ENCODE measurements at places on chromosomes 1 and 21.

GRCh38 chr1:45018599-45019230 is 6.7 kb downstream of the UROD start:
- DNase-seq: peak; percentile 37

- no peak for DNase-seq
Measured at GRCh38 chr1:17098446-17099317, 20.6 kb downstream of the PADI2 start.

GRCh38 chr1:91511386-91511785 is 10.7 kb downstream of the CDC7 start:
- no peak for DNase-seq

GRCh38 chr1:203612932-203613682 is 13.5 kb upstream of the ATP2B4 start:
- DNase-seq: no peak

GRCh38 chr21:43824333-43825241 is 35.2 kb downstream of the RRP1 start:
- no peak for DNase-seq

DNA sequence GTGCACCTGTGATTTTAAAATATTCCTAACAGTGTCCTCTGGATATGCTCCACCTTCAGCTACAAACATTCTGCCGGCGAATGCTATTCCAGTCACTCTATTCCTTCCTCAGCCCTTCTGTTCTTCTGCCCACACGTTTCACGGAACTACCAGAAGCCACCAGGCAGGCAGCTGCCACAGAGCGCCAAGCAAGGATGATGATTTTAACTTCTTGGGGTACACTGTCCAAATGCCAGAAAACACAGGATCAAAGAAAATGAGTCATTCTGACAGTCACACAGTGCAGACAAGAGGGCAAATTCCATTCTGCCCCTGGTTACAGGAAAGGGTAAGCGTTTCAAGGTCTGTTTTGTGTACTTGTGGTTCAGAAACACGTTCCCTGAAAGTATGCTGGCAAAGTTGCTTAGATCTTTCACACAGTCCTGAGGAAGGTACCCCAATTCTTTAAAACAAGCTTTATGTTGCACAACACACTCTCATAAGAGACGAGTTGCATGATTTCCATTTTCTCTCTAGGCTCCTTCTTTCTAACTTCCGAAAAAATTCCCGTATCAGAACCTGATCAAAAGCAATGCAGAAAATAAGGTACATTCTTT is 508.3 kb upstream of the PKN2 start:
- no peak for DNase-seq

- no peak for DNase-seq
Measured at GRCh38 chr1:115781851-115782250, 13.3 kb upstream of the CASQ2 start.

DNA sequence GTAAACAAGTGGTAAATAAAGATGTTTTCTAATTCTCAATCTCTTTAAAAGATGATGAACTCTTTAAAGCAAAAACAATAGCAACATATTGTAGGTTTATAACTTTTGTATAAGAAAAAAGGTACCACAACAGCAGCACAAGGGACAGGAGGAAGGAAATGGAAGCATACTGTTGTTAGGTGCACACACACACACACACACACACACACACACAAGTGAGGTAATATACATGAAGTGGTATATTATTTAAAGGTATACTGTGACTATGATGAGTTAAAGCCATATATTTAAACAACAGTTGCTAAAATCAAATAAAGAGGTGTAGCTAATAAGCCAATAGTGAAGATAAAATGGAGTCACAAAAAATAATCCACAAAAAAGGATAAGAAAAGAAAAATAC is 20.0 kb downstream of the PPP1R15B start:
- DNase-seq: no peak

- DNase-seq: no peak
Measured at GRCh38 chr1:8343464-8344001, 25.6 kb downstream of the SLC45A1 start.

GRCh38 chr1:84750110-84750730 is 60.0 kb upstream of the SSX2IP start:
- no peak for DNase-seq

DNA sequence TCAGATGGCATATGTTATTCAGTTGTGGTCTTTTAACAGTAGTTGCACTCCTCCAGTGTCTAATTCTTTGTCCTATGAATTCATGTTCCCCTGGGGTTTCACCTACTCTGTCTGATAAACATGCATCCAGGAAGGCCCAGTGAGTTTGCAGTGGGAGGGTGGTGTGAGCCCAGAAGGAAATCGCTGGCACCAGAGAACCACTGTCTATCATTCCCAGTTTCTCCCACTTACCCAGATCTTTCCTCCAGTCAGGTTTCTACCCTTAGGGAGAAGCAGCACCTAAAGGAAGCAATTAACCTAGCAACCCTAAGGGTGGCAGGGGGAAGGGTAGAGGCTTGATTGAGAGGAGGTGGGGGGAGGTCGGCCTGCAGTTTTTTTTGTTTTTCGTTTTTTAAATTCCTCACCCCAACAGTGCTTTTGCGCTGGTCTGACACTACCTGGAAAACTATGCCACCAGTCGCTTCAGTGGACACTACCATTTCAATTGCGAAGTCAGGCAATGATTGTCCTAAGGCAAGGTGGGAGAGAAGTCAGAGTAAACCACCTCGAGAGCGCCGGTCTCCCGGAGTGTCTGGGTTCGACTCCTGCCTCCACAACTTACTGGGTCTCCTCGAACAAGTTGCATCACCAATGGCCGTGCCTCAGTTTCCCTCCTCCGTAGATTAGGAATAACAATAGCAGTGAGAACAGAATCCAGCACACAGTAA is 766 bp upstream of the SLC44A3 start:
- no peak for DNase-seq

GRCh38 chr1:50521703-50522102 is 98.5 kb upstream of the DMRTA2 start:
- DNase-seq: no peak

GRCh38 chr21:42347601-42348327 is 3.0 kb downstream of the TFF2 start:
- no peak for DNase-seq

- DNase-seq: no peak
Measured at GRCh38 chr1:159925719-159926078, 392 bp upstream of the TAGLN2 start.

DNA sequence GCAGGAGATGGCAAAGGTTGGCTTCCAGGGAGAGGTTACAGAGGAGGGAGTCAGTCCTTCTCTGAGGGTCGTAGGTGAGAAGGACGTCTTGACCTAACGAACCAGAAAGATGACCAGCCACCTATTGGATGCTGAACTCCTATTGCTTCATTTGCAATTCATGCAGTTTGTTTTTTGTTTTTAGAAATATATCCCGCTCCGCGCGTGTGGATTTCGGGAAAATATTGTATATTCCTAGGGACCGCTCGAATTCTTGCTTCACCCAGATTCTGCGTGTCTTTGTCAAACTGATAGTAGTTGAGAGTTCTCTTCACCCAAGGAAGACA is 564 bp downstream of the DISP1 start:
- no peak for DNase-seq

DNA sequence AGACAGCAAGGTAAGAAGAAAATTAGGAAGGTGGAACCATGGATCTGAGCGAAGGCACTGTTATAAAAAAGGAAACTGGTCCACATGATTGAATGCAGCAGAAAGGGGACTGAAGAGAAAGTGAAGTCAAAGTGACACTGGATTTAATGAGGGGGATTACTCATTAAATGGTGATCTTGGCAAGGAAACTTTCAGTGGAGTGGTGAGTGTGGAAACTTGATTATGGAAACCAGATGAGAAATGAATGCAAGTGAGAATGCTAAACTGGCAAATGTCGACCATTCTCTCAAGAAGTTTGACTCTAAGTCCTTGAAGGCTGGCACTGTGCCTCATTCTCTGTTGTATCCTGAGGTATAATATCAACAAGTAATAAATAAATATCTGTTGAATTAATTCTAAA is 23.3 kb downstream of the COLGALT2 start:
- DNase-seq: no peak

DNA sequence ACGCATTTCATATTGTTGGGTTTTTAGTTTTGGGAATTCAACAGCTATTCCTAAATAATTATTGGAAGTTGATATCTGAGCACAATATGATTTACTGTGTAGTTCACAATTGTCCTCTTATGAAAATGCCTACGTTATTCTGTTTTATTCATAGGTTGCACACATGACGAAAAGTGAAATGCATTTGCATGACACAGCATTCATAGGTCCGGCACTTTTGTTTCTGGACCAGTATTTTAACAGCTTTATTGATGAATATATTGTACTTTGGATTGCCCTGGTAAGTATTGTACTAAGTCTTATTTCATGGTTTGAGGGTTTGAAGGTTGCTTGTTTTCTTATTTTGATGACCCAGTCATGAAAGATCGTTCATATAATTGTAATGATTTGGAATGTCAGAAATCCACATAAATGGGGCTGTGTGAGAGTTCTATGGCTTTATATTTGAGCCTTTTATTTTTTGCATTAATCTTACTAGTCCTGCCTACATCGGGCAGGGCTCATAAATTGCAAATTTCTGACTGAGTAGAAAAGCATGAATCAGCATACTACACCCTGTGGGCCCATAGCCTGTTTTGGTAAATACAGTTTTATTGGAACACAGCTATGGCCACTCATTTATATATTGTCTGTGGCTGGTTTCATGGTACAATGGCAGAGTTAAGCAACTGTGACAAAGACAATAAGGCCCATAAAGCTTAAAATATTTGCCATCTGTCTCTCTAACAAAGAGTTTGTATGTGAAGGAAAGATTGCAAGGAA is 17.0 kb downstream of the DENND2D start:
- no peak for DNase-seq

DNA sequence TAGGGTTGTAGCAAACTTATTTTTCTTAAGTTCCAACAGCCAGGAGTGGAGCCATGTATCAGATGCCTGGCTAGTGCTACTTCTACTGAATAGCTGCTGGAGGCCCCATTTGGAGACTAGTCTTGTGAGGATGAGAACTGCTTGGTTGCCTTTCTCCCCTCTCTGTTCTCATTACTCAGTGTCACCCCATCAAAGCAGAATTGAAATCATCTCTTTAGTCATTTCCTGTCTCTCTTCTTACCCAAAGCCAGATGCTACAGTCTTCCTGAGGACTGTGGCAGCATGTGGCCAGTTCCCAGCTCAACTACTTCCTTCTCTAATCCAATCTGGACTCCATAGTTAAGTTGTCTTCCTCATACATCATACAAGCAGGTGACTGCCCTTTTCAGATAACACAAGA is 197.5 kb downstream of the BRINP2 start:
- DNase-seq: no peak

- DNase-seq: no peak
Measured at GRCh38 chr1:210089855-210090254, 142.7 kb upstream of the SERTAD4 start.

GRCh38 chr1:88302843-88303486 is 381.1 kb upstream of the PKN2 start:
- no peak for DNase-seq

GRCh38 chr1:51792864-51793263 is 85.7 kb downstream of the NRDC start:
- DNase-seq: no peak

DNA sequence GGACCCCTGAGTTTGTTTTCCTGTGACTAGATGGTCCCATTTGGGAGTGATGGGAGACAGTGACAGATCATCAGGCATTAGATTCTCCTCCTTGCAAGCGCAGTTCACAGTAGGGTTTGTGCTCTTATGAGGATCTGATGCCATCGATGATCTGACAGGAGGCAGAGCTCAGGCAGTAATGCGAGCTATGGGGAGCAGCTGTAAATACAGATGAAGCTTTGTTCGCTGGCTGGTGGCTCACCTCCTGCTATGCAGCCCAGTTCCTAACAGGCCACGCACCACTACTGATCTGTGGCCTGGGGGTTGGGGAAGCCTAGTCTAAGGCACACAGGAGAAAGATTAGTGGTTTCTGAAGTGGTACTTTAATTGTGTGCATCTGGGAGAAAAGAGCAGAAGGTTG is 7.1 kb upstream of the PLPP3 start:
- DNase-seq: no peak

DNA sequence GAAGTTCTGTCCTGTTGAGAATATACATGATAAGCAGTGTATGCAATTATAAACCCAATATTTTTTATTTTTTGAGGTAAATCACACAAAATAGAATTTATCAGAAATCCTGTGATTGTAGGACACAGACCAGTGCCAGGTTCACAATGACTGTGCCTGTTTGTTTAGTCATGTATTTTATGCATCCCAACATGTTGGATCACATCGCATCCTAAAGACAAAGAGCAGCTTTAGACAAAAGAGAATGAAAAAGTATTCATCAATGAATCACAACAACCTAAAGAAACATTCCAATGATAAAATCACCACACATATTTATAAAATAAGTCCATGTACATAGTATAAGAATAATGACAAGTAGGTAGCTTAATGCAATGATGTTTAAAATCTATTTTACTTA is 53.2 kb upstream of the LRRC8D start:
- DNase-seq: no peak

- no peak for DNase-seq
Measured at GRCh38 chr1:117301901-117302300, 65.3 kb upstream of the MAN1A2 start.

- no peak for DNase-seq
Measured at GRCh38 chr1:9062021-9062471, 7.4 kb downstream of the SLC2A5 start.

DNA sequence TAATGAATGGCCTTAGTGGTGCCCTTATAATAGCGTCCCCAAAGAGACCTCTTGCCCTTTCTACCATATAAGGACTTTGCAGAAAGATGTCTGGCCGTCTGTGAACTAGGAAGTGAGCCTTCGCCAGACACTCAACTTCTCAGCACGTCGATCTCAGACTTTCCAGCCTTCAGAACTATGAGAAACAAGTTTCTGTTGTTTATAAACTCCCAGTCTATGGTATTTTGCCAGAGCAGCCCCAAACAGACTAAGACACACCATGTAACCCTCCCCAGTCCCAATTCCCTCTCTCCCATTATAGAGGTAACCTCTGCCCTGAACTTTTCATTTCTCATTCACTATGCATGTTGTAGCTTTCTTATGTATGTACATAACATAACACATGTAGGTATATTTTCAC is 55.7 kb downstream of the NID1 start:
- no peak for DNase-seq

DNA sequence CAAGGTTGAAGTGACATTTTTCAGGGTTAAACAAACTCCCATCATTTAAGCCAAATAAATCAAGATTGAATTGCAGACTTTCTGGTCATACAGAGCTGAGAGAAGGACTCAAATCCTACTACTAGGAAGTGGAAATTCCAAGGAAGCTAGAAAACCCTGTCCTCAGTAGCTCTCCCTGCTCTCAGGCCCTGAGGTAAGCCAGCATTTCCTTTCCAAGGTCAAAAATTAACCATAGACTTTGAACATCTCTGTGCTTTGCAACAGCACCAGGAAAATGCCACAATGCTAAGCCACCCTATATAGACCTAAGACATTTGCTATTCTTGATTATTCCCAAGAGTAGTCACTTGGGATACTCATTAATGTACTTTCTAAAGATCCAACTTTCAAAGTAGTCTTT is 45.1 kb downstream of the LUZP1 start:
- DNase-seq: no peak

- no peak for DNase-seq
Measured at GRCh38 chr1:221683681-221684080, 58.2 kb downstream of the DUSP10 start.

GRCh38 chr1:117466761-117467160 is 99.5 kb downstream of the MAN1A2 start:
- no peak for DNase-seq

All from activated gamma-delta T cell treated with anti-CD3 and anti-CD28 coated beads, Interleukin-2, amount 50 U/mL, for 16 hours (primary cell).